Breast epithelium (tissue), 4 donors: ENCODE measurements at places on chromosomes 6 and 20. TPM values are rescaled to one million over a fixed set of nuclear protein-coding genes. Genes with fewer than 3 reads are reported as not detected.

Gene SLC17A1
- total RNA-seq: not detected

Gene MTCH1
- total RNA-seq: 229 TPM

Gene FAM83D
- 0.33 TPM for total RNA-seq

Gene DEK
- total RNA-seq: 162 TPM

Gene SLC17A3
- total RNA-seq: not detected

Gene COL9A3
- total RNA-seq: 0.16 TPM
